Thoracic aorta (tissue), 2 donors: ENCODE measurements at places on chromosomes 16 and 17.

GRCh38 chr16:17222871-17223401 is 247.8 kb downstream of the XYLT1 start:
- no peak for DNase-seq

DNA sequence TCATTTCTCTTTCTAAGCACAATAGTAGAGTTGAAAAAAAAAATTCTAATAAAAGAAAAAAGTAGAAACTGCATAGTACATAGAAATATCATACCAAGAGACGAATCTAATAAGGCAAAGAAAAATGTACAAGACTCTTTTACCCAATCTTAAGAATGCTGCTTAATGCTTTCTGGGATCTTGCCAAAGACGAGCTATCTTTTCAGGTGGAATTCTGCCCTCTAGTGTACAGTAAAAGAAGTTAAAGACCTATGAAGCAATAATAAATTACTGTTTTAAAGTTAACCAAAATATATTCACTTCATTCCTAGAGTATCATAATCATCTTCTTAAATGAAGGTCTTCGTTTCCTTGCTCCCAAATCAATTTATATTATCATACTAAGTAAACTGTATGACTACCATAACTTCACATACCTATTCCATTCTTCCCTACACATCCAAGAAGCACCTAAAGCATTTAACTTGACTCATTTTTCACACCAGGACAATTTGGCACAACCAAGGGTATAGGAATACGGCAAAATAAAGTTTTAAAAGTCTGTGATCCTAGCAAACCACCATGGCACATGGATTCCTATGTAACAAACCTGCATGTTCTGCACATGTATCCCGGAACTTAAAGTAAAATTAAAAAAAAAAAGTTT is 47.7 kb downstream of the CFDP1 start:
- no peak for DNase-seq

DNA sequence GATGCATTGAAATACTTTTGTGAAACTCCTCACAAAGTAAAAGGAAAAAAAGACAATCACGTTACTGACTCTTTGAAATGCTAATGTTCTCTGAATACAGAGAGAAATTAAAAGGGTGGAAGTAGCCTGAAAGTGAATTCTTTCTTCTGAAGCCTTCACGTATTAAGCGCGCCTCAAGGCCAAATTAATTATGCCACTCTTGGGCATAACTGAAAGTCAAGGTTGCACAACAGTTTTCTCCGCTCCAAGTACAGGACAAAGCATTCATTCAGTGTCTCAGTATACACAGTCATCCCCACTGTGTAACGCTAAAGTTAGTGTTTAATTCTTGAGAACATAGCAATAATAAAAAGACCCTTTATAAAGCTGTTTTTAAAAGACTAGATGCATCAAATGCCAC is 21.5 kb downstream of the PARN start:
- DNase-seq = no peak

GRCh38 chr16:12321311-12321842 is 344.8 kb downstream of the SNX29 start:
- no peak for DNase-seq

GRCh38 chr17:77083531-77083930 is 57.2 kb upstream of the SEC14L1 start:
- DNase-seq = no peak

GRCh38 chr17:34619687-34620217 is 40.4 kb downstream of the TMEM132E start:
- no peak for DNase-seq

- no peak for DNase-seq
These were observed 4.2 kb downstream of the LYRM9 start for GRCh38 chr17:27888945-27889344.

DNA sequence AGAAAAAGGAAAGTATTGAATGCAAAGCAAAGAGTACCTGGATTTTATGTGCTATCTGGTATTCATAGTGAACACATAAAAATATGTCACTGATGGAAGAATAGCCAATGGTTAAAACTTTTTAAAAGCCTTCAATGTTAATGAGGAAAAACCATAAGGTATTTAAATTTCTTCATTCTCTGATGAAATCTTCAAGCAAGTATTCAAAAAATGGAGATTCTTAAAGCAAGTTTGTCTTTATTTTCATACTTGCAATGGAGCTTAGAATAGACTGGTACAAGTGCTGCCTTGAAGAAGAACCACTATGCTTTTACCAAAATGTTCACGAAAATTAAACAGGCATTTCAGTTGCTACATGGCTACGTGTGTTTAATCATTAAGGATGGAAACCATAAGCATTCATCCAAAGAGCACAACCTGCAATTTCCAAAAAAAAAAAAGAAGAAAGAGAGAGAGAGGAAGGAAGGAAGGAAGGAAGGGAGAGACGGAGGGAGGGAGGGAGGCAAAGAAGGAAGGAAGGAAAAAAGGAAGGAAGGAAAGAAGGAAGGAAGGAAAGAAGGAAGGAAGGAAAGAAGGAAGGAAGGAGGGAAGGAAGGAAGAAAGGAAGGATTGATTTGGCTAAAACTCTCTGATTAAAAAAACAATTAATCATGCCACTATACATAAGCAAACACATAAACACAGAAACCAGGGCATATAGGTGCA is 17.6 kb downstream of the HS3ST3A1 start:
- no peak for DNase-seq

- DNase-seq = no peak
These were observed 17.7 kb downstream of the SGCA start for GRCh38 chr17:50183421-50183994.

DNA sequence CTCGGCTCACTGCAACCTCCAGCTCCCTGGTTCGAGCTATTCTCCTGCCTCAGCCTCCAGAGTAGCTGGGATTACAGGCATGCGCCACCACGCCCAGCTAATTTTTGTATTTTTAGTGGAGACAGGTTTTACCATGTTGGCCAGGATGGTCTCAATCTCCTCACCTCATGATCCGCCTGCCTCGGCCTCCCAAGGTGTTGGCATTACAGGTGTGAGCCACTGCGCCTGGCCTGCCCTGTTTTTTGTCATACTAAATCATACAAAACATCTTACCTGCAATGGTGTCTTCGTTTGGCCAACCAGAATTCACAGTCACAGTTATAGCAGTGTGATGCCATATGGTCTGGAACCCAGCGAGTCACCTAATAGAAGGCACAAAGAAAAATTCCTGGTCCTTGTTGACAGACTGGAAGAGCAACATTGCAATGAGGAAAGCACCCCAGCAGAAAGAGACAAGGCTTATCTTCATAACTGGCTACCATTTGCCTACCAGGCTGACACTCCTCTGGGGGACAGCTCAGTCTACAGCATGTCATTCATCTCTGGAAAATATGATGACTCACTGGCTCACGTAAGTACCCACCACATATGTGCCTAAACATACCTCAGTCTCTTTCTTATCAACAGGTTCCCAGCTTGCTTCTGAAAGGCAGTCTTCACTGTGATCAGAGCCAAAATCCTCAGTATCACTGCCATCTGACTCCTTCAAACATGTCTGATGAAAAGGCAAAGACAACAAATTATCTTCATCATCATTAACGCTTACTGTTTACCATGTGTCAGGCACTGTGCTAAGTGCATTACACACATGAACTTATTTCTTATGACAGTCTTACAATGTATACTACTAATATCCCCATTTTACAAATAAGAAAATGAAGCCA is 4.3 kb upstream of the HSF5 start:
- no peak for DNase-seq

- DNase-seq = no peak
These were observed 17.6 kb downstream of the CDK5R1 start for GRCh38 chr17:32504166-32504990.

GRCh38 chr16:49857423-49858181 is 1.7 kb upstream of the ZNF423 start:
- DNase-seq = no peak

GRCh38 chr17:65095465-65095864 is 38.9 kb upstream of the GNA13 start:
- no peak for DNase-seq

DNA sequence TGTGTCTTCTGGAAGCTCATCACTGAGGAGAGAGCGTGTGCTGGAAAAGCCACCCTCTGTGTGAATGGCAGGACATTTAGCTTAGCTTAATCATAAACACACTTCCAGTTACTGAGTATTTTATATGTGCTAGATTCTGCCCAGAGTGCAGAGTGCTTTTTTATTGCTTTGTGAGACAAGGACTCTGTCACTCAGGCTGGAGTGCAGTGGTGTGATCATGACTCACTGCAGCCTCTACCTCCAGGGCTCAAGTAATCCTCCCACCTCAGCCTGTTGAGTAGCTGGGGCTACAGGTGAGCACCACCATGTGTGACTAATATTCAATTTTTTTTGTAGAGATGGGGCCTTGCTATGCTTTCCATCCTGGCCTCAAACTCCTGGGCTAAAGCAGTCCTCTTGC is 61.4 kb upstream of the IRX3 start:
- no peak for DNase-seq

DNA sequence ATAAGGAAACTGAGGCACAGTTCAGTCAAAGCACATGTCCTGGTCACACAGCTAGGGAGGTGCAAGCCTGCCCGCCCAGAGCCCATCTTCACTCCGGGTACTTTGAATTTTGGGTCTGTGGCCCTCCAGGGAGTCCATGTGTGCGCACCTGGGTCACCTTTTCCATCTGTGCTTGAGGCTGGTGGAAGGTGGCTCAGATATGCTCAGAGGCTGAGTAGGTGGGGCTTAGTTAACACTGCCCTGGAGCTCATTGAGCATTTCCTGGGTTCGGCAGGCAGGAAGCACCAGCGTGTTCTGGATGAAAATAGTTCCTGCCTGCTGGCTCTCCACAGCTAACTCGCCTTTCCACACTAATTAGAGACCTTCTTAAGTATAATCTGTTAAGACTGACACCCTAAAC is 19.2 kb downstream of the FAM234A start:
- DNase-seq = no peak

DNA sequence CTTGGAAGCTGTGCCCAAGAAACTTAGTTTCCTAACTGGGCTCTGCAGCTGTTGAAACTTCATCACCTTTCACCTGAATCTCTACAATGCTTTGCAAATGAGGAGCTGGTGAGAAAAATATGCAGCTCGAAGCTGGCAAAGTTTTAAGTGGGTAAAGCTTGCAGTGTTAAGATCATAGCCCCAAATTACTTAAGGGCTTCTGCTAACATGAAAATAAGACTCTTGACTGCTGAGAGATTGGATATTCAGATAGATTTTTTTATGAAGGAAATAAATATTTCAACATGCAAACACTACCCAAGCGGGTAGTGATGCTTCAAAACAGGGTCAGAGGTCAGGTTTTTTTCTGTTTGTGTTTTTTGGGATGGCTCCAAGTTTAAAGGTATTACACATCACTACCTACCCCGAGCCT is 278.7 kb downstream of the FTO start:
- no peak for DNase-seq

- no peak for DNase-seq
These were observed 21.4 kb downstream of the PITPNM3 start for GRCh38 chr17:6534846-6535514.

DNA sequence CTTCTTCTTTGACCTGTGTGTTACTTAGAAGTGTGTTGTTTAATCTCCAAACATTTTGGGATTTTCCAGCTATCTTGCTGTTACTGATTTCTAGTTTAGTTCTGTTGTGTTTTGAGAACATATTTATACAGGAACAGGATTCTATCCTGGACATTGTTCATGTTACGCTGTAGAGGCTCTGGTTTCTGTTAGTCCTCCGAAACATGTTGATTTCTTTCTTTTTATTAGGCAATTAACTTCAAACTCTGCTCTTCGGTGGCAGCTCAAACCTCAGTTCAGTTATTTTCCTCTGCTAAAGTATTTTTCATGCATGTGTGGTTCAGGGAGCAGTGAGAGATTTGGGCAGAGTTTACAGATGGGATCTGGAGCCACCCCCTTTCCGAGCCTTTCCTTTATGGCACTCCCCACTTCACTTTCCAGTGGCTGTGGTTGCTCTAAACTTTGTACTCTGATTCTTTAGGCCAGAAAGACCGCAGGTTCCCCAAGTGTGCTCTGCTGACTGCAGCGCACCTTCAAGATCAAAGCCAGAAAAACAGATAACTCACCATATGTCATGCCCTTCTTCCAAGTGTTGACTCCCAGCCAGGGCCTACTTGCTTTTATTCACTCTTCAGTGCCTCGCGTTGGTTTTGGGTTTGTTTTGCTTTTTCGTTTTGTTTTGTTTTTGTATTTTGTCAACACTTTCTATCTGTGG is 77.6 kb upstream of the KSR1 start:
- no peak for DNase-seq

- DNase-seq = no peak
These were observed 327.2 kb upstream of the TNRC6C start for GRCh38 chr17:77631307-77631706.

DNA sequence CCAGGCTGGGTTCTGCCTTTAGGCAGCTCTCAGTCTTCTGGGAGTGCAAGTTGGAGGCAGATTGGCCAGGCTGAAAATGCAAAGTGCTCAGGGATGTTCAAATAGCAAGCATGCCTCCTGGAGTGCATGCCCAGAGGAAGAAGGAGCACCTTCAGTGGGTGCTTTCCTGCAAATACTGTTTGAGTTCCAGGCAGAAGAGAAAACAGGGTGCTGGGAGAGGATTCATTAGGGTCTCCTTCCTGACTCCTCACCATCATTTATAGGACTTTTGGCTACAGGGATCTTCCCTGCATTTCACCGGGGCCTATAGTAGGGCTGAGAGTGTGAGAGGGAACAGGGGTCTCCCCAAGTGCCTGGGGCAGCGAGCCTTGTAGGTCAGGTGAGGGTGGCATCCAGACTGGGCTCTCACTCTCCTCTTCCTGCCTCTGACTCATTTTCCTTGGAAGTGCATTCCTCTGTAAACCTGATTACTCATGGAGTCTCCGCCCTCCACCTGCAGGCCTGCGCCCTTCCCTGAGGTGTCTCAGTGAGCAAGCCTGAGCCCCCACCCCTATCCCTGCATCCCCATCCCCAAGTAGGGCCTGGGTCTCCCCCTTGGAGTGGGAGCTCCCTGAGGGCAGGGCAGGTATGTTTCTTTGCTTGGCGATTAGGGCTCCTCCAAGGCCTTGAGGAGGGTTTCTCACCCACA is 17.1 kb upstream of the TNS4 start:
- no peak for DNase-seq

DNA sequence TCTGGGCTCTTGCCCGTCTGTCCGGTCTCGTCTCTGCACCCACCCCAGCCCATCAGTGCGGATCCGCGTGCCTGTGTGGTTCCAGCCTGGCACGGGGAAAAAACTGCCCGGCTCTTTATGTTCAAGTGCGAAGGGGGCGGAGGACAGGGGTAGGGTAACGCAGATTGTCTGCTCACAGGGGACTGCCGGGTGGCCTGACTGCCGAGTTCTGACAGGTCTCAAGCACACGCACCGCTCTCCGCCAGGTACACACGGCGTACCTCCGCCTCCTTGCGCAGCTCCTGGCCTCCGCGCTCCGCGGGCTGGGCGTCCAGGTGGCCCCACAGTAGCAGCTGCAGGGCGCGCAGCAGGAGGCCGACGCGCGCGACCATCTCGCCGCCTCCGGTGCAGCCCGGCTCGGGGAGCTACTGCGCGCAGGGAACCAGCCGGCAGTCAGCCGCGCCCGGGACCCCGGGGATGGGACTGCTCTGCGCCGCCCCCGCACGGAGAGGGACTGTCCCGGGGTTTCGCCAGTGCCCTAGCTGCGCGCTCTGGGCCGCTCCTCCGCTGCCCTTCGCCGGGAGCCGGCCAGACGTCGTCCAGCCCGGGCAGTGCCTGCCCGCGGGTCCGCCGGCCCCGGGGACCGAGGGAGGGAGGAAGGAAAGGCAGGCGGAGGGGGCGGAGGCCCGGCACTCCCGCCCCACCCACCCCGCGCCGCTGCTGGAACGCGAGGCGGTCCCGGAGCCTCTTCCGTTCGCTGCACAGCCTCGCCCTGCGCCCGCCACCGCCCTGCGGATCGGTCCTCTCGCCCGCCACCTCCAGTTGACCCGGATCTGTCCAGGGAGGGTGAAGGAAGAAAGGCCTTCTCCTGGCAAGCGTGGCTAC is at the start of gene MMP28:
Gene MMP28 (minus strand): TSS at position 635 of the 864 bp plus-strand sequence. CDS start 264 bp downstream, at position 371.
- DNase-seq = no peak

GRCh38 chr17:78168242-78168902 is at the start of gene SYNGR2:
Gene SYNGR2, plus strand, starts transcription at chr17:78168581. Its CDS starts 36 bp downstream, at chr17:78168617.
- DNase-seq = no peak

GRCh38 chr16:86778978-86779377 is 200.6 kb downstream of the FOXL1 start:
- DNase-seq = no peak
